ENCODE measurements at places on chromosomes 7 and 10.

DNA sequence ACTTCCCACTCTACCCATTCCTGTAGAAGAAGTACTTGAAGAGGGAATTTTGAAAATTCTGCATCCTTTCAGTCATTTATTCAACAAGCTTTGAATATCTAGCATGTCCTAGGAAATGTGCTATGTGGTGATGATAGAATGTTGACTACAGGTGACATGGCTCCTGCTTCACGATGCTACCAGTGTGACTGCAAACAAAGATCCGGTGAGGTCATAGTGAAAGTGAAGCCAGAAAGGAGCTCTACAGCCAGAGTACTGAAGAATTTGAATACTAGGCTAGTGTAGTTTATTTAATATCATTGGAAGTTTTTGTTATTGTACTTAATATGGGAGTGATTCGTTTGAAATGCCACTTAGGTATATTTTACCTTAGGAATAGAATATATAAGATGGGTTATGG lies 348.1 kb downstream of the TFEC start:
- no peak for DNase-seq

- peak; percentile 94 for DNase-seq
Observed at GRCh38 chr10:4825868-4826791, at the start of gene AKR1E2. Gene AKR1E2, plus strand, starts transcription at chr10:4826207. Its CDS starts 118 bp downstream, at chr10:4826325.

- DNase-seq: no peak
Observed at GRCh38 chr10:45811075-45811474, 36.2 kb downstream of the AGAP4 start.

DNA sequence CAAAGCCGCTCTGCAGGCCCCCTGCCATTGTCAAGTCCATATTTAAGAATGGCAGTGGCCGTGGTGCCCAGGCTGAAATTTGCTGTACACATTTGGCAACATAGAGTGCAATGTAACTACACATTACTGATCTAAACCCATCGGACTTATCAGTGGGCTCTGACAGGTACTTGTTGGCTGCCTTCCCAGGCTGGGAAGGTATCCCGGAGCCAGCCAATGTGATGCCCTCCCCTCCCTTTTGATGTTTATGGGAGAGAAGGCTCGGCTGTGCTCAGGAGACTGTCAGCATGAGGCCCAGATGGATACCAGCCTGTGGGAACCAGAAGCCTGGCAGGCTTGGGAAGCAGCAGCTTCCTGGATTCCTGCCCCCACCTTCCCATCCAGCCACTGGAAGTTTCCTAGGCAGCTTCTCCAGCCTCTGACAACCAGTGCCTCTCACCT lies 146.1 kb upstream of the TCF7L2 start:
- DNase-seq: no peak

DNA sequence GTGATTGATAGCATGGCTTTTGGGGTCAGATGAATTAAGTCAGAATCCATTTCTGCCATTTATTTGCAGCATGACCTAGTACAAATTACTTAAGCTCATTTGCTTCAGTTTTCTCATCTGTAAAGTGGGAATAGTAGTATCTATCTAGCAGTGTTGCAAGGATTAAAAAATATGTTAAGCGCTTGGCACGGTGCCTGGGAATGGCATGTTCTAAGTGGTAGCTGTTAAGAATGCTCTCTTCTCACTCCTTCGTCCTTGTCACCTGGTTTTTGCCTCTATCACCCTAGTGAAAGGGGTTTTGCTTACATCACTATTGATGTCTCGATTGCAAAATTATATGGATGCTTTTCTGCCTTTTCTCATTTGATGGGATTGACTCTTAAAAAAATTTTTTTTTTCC lies 7.4 kb downstream of the TMEM248 start:
- no peak for DNase-seq

GRCh38 chr7:8152489-8153192 lies 109.3 kb downstream of the ICA1 start:
- DNase-seq: no peak

DNA sequence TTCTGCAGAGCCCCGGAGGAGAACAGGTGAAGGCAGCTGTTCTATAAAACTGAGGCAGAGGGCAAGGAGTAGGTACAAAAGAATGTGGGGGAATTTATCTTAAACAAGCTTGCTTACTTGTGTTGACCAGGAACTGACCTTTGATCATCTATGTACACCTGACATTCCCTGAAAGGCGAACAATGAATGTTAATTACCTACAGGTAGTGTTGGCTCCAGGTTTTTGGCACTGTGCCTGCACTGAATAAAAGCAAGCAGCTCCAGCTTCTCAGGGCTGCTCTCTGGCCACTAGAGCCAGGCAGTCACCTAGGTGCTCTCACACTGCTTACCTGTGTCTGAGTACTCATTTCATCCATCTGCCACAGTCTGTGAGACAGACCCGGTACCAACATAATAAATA lies 87.0 kb downstream of the RAPGEF5 start:
- DNase-seq: no peak

GRCh38 chr10:5529702-5530411 lies 5.1 kb downstream of the CALML3 start:
- no peak for DNase-seq

DNA sequence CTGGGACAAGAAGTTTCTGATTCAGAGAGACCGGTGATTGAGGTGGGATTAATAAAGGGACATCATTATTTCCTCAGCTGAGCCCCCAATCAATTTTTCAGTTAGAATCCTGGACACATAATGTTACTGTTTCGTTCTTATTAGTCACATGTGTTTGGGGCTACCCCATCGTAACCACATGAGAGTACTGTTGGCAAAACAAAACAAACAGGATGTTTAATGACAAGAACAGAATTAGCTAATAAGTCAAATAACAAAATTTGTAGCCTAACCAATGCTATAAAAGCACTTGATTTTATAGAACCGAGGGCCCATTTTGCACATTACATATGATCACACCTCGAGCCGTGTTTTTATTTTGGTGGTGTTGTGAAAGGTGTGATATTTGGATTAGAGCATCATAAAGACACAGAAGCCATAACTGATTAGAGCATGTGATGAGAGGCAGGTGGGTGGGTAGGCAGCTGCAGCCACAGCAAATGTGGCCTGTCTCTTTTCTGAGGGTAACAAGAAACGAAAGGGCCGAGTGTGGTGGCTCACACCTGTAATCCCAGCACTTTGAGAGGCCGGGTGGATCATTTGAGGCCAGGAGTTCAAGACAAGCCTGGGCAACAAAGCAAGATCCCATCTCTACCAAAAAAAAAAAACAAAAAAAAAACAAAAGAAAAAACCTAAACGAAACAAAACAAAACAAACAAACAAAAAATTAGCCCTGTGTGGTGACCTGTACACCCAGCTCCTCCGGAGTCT lies 1.8 kb upstream of the VWC2 start:
- DNase-seq: no peak

DNA sequence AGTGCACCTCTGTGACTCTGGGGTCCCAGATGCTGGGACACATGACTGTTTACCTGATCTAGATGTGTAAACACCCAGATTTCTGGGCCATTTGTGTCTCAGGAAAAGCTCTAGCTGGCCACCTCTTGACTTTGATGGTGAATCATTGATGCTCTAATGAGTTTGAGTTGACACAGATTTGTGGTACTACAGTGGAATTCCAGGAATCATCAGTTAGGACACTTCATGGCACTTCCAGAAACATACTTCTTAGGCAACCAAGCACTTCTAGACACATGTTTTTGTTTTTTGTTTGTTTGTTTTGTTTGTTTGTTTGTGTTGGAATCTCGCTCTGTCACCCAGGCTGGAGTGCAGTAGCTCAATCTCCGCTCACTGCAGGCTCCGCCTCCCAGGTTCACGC lies 302.2 kb upstream of the ZMIZ1 start:
- DNase-seq: no peak

GRCh38 chr10:13705526-13706174 lies 118.9 kb downstream of the PRPF18 start:
- DNase-seq: no peak

DNA sequence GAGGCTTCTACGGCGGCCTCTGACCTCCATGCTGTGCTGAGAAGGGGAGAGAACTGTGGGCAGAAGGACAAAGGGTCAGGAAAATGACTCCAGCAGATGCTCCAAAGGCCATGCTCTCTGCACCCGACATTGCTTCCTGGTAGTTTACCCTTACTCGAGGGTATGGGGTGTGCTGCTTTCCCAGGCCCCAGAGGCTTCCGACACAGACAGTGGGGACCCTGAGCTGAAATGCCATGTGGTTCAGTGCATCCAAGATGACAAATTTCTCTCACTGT lies 130.9 kb downstream of the PTPN20 start:
- no peak for DNase-seq

- DNase-seq: no peak
Observed at GRCh38 chr7:154857728-154858681, 144.9 kb downstream of the PAXIP1 start.

GRCh38 chr10:33112831-33113455 lies 154.9 kb upstream of the ITGB1 start:
- no peak for DNase-seq

DNA sequence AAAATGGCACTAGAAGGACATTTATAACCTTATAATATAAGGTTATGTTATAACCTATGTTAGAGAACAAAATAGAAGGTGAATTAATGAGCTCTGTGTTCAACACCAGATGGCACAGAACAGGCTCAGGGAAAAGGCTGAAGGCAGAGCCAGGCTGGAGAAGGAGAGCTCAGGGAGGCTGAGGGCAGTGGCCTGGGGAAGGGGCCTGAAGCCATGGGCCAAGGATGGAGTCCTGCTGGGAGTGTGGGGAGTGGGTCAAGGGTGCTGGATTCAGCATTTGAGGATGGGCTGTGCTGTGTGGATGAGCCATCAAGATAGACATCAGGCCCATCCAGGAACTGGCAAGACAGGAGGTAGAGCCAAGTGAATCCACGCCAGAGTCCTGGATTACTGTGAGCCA lies 218.8 kb downstream of the ZNF248 start:
- DNase-seq: no peak

GRCh38 chr10:16116404-16117304 lies 256.3 kb upstream of the MINDY3 start:
- DNase-seq: no peak

DNA sequence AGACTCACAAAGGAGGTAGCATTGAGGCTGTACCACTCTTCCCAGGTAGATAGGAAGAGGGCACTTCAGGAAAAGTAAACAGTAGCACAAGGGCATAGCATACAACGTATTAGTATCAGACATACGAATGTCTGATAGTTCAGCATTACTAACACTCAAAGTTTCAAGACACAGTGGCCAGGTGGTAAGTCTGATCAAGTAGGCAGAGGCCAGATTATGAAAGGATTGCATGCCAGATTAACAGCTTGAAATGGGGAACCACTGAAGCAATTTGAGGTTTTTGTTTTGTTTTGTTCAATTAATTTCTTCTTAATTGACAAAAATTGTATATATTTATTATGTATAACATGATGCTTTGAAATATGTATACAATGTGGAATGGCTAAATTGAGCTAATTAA lies 45.7 kb upstream of the IL6 start:
- no peak for DNase-seq

DNA sequence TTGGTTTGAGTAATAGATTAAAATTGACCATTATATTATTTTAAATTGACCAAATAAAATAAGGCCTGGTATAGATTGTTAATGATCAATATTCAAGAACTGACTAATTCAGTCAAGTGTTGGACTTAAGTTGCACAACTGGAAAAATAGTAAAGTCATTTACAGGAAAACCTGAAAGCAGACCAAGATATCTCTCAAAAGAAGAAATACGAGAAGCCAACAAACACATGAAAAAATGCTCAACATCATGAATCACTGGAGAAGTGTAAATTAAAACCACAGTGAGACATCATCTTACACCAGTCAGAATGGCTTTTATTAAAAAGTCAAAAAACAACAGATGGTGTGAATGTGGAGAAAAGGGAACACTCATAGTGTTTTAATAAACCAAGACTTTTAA lies 80.4 kb upstream of the MALRD1 start:
- no peak for DNase-seq

DNA sequence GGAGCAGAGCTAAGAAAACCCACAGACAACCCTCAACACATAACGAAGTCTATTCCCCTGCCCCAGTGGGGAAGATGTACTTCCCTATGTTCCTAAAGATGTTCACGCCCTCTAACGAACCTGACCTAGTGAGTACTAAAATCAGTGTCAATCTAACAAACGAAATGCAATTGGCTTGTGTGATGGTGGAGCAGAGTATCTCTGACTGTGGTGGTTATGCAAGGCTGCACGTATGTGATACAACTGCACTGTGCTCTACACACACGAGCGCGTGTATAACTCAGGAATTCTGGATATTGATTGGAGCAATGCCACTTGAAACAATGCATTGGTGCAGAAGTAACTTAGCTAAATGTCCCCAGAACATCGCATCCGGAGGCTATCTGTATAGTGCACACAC lies 1.3 kb downstream of the ANKRD16 start:
- DNase-seq: no peak
